Pancreas (tissue), 10 donors: ENCODE measurements at places on chromosomes 16 and 17. TPM values are rescaled to one million over a fixed set of nuclear protein-coding genes. Genes with fewer than 3 reads are reported as not detected.

DNA sequence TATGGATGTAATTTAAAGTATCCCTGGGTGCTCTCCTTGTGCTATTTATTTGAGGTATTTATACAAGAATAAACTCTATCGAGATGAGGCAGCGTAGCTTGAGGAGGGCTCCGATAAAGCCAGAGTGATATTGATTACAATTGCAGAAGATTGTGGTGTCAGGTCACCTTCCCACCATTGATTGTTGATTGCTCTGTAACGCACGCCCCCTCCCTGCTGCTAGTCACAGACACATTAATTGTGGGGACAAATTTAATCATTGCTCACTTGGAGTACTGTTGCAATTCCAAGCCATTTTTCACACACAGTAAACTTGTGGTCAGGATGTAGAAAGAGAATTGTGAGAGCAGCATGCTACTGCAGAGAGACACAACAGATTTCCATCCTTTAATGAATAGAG is 75.4 kb downstream of the IRX3 start:
- no peak for DNase-seq

DNA sequence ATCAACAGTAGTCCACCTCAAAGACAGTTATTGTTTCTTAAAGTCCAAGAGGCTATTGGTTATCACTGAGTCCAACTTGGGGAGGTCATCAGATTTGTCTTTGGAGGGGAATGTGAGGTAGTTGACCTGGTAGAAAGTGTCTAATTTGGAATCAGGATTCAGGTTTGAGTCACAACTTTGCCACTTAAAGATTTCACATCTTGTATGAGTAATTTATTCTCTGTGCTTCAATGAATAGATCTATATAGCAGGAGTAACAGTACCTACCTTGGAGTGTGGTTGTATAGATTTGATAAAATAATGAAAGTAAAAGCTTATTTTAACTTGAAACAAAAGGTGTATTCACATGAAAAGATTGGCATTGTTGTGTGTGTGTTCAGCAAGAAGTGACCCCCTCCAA is 119.3 kb upstream of the TBX2 start:
- DNase-seq, result no peak

ABCA3 gene
- polyA plus RNA-seq, result 22.8 TPM

TRPV3 gene
- polyA plus RNA-seq, result 0.99 TPM

CDT1 gene
- 0.30 TPM for polyA plus RNA-seq

NTN3 gene
- 0.08 TPM for polyA plus RNA-seq

COX6A2 gene
- polyA plus RNA-seq, result 5.5 TPM

- DNase-seq, result no peak
Measured at GRCh38 chr16:31350275-31351005, 4.5 kb upstream of the ITGAX start.

- DNase-seq, result no peak
Measured at GRCh38 chr16:11250786-11251524, 5.0 kb downstream of the SOCS1 start.
